Stimulated activated CD4-positive, alpha-beta T cell treated with anti-CD3 and anti-CD28 coated beads, Interleukin-2, amount 100 ng/mL, for 24 hours (primary cell): ENCODE measurements at places on chromosomes 7 and 10.

- no peak for DNase-seq
These were observed 68.8 kb downstream of the TRIL start for GRCh38 chr7:28889290-28889689.

- DNase-seq: no peak
These were observed 37.2 kb upstream of the RAPGEF5 start for GRCh38 chr7:22393913-22394729.

GRCh38 chr7:94849636-94850208 lies 57.7 kb upstream of the PPP1R9A start:
- DNase-seq: no peak

- no peak for DNase-seq
These were observed 8.2 kb downstream of the NT5C3A start for GRCh38 chr7:33054261-33054964.
